ENCODE measurements at places on chromosomes 1 and 21.

DNA sequence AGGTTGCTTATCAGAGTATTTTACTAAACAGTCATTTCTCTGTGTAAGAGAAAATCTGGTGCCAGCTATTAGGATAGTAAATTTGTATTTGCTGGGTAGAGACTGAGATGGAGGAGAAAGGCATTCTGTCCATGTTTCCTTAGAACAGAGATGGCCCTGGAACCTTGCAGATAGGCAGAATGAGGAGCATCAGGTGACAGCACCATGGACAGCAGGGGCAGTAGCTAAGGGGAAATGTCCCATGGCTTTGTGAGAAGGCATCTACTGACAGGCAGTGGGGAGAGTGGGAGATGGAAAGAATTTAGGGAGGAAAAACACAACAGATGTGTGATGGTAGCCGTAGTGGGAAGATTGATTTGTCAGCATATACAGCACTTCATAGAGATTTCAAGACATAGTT, 105.0 kb downstream of the PRRX1 start:
- no peak for DNase-seq

GRCh38 chr1:28190996-28191645, 14.6 kb upstream of the PTAFR start:
- peak; percentile 49 for DNase-seq

DNA sequence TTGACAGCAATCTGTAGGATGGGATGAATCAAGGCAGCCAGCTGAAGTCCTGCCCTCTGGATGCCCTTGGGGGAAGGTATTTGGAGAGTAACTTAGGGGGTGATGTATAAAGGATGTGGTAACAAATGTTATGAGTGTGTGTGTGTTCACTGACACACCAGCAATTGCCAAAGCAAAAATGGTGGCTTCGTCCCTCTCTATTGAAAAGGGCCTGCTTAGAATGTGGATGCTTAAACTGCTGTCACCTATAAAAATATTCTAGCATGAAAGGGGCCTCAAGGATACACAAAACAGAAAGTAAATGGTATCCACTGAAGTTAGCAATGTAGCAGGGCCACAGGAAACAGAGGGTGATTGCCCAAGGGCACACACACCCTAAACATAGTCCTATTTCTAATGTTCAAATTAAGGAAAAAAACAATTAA, 15.1 kb upstream of the AIM2 start:
- no peak for DNase-seq

DNA sequence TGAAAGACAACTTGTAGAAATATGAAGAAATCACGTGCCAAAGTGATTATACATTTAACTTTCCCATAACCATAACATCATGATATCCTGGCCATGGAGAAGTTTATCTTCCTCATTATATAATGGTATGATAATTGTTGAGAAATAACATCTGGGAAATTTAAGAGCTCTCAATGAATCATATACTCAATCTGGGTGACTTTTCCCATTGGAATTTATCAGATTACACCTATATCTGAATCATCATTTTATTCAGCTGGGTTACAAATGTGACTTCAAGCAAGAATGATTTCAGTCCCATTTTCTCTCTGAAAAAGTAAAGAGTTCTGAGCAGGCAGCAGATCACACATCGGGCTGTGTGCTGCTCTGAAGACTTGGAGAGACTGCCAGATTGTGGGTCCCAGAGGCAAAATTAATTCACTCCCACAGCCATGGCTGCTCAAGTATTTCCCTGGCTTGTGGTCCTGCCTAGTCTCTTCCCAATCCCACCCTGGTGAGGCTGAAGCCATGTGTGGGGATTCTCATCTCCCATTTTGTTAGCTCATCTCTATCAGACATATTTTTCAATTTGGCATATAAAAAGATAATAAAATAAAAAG, 278.0 kb downstream of the MRPL39 start:
- no peak for DNase-seq

GRCh38 chr1:246831543-246831942, 100.2 kb downstream of the AHCTF1 start:
- no peak for DNase-seq

- DNase-seq, result no peak
Observed at GRCh38 chr21:32056791-32057190, 184.0 kb downstream of the HUNK start.

- peak; percentile 59 for DNase-seq
Observed at GRCh38 chr1:20399196-20399595, 86.8 kb downstream of the CAMK2N1 start.

- DNase-seq, result no peak
Observed at GRCh38 chr1:234604495-234605398, 5.2 kb downstream of the IRF2BP2 start.

DNA sequence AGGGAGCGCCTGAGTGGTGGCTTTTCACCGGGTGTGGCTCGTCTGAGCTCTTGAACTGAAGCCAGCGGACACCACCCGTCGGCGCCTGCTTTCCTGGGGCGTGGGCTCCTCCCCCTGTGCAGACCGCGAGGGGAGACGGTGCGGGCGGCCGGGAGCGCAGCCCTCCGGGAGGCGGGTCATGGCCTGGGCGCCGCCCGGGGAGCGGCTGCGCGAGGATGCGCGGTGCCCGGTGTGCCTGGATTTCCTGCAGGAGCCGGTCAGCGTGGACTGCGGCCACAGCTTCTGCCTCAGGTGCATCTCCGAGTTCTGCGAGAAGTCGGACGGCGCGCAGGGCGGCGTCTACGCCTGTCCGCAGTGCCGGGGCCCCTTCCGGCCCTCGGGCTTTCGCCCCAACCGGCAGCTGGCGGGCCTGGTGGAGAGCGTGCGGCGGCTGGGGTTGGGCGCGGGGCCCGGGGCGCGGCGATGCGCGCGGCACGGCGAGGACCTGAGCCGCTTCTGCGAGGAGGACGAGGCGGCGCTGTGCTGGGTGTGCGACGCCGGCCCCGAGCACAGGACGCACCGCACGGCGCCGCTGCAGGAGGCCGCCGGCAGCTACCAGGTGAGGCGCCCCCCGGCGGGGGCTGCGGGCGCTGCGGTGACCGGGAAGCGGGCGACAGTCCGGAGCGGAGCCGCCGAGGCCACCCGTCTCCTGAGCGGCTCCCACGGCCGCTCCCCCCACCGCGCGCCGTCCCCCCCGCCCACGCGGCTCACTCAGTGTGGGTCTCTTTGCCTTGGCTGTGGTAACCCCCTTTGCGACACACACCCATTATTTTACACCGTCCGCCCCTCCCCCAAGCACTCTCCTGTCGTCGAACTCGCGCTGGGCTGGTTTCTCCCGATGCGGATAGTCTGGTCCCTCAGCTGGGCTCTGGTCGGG, at the start of gene TRIM58:
Gene TRIM58 (plus strand): TSS at position 119 of the 916 bp plus-strand sequence. CDS start 60 bp downstream, at position 179.
- DNase-seq, result no peak

DNA sequence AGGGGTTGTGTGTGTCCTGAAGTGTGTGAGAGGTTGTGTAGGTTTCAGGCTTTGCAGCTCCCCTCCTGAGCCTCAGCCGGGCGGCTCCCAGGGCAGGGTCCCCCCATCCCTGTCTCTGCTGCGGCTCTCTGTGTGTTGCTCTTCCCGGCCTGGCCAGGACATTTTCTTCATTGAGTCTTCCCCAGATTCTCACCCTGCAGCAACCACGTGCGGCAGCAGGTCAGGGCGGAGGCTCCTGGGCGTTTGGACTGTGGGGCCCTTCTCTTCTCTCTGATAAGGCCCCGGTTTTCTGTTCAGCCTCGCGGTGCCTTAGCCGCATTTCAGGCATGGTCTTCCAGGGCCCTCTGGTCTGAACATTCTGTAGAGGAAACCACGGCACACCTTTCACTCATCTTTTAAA, 1.8 kb upstream of the TCP10L start:
- no peak for DNase-seq

GRCh38 chr1:59163268-59164092, 133.4 kb upstream of the FGGY start:
- DNase-seq, result no peak

- DNase-seq, result no peak
Observed at GRCh38 chr1:197924516-197925123, 7.4 kb downstream of the LHX9 start.

GRCh38 chr1:43366601-43367025, 1.2 kb downstream of the ELOVL1 start:
- DNase-seq, result no peak

GRCh38 chr21:34553151-34553952, 41.3 kb upstream of the KCNE1 start:
- no peak for DNase-seq

DNA sequence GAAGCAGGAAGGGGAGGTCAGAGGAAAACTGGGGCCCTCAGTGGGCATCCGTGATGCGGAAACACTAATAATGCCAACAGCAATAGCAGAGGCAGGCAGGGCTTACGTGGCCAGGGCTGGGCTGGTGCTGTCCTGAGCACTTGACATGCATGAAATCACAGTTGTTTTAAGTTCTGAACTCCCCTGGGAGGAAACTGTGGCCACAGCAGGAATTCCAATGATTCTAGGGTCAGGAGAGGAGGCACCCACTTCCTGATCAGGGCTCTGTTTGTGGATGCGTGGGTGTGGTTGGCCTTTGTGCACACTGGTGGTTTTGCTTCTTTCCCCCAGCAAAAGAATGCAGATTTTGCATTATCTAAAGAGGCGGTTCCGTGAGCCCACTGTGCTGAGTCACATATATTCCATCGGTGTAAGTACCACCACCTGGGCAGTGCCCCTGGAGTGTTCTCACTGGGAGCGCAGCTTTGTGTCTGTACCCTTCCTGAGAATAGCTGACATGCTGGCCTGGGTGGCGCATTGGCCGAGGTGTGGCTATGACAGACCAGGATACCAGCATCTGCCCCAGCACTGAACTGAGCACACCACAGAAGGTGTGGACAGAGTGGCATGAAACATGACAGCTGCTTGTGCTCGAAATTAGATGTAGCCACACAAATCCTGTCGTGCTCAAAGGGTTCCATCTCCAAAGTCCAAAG, 71.0 kb downstream of the PDE9A start:
- no peak for DNase-seq

DNA sequence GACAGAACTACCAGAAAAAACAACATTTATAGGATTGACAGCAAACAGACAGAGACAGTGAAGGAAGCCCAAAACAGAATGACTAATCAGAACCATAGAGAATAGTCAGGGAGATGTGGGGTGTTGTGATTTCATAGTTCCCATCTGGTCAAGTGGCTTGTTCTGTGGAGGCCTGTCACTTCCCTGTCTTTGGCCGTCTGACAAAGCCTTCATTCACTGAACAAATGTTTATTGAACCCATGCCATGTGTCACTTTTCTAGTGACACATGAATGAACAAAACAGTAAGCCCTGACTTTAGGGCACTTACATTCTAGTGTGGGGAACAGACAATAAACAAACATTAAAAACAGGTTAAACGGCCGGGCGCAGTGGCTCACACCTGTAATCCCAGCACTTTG, 3.2 kb upstream of the SRRM1 start:
- DNase-seq, result no peak

GRCh38 chr1:232184561-232185530, 445.1 kb downstream of the SIPA1L2 start:
- no peak for DNase-seq

DNA sequence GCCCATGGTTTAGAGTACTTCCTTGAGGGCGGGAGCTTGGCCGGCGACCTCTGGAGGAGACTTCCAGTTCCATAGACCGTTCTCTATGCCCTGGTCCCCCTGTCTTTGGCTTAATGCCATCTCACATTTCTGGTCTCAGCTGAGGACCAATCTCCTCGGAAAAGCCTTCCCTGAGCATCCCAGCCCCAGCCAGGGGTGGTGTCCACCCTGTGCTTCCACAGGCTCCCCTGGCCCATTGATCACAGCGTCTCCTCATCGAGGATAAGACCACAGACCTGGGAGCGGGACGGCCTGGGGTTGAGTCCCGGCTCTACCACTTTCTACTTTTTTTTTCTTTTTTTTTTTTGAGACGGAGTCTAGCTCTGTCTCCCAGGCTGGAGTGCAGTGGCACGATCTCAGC, 14.5 kb downstream of the WNT4 start:
- no peak for DNase-seq

Measured in chondrocyte (in vitro differentiated cells).